ENCODE measurements at places on chromosomes 16 and 17.
A peak's percentile ranks its signal among the peaks of the same experiment; 100 is the strongest.

- no peak for DNase-seq
These were observed 57.2 kb upstream of the MGAT5B start for GRCh38 chr17:76810956-76811355.

- DNase-seq: no peak
These were observed 21.1 kb downstream of the SMYD4 start for GRCh38 chr17:1808644-1809043.

DNA sequence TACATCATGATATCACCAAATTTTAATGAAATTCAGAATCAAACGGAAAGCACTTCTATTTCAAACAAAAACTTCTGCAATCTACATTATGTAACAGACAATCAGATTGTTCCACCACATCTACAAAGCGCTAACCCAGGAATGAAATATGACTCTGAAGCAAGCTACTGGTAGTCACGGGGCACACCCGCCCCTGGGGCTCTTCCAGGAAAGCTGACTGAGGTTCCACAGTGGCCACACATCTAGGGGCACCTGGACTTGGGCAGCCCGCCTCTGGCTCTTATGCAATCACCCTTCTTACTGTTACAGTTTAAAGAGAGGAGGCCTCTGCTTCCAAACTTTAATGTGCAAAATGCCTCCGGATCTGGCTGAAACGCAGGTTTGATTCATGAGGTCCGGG, 27.5 kb downstream of the ZCCHC14 start:
- DNase-seq: peak; percentile 87

DNA sequence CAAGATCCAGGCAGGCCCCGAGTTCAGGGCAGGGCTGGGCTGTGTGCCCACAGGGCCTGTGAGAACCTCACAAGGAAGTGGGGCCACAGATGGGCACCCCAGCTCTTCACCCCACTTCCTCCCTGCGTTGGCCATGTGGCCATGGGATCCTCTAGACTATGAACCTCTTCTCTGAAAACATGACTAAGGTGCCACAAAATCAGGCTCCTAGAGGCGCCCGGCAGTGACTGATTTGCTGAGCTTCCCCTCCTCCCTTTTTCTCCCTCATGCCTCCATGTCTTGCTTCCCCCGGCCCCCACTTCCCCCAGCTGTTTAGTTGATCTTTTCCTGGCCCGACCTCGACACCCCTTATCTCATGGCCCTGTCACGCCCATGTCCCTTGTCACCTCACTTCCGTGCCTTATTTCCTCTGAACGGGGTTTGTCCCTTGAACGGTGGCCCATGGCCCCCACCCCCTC, 87.1 kb downstream of the KCNJ12 start:
- no peak for DNase-seq

DNA sequence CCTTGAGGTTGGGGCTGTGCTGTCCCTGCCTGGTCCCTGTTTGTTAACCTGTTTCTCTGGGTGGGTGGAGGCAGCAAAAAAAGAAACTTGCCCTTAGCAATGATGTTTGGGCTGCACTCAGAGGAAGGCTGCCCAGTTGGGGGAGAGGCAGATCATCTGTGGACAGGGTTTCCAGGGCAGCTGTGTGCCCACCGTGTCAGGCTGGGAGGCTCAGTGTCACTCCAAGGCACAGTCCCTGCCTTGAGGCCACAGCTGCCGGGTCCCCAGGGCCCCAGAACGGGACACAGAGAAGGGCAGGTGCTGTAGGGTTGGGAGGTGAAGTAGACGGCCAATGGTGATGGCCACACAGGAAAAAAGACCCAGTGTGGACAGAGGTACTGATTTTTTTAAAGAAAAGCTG, 3.9 kb downstream of the IL34 start:
- DNase-seq: no peak

DNA sequence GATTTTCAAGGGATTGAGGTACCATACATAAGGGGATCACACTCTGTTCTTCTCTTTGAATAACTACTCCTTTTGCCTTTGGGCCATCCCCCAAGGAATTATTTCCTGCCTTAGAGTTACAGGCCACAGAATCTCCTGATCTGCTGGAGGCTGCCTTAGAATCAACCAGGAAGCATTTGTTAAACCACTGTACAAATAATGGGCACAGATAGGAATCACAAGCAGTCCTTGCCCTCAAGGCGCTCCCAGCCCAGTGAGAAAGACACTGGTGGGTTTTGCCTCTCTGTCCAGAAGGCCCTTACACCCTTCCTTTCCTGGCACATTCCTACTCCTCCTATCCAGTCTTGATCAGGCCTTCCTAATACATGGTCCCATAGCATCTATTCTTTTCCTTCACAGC, 45.9 kb downstream of the MRTFB start:
- DNase-seq: no peak

Measured in ELR (cell line).